Psoas muscle (tissue), 8 donors: ENCODE measurements at places on chromosomes 12 and 14. TPM values are rescaled to one million over a fixed set of nuclear protein-coding genes. Genes with fewer than 3 reads are reported as not detected.

The EFS gene
- total RNA-seq = 1.5 TPM

The LYSET gene
- 25.1 TPM for total RNA-seq

GRCh38 chr14:85248881-85249635 lies 280.9 kb upstream of the FLRT2 start:
- DNase-seq = no peak

The RPS6KL1 gene
- total RNA-seq = 28.7 TPM

- DNase-seq = no peak
Measured at GRCh38 chr14:22588526-22589095, 413 bp downstream of the DAD1 start.

DNA sequence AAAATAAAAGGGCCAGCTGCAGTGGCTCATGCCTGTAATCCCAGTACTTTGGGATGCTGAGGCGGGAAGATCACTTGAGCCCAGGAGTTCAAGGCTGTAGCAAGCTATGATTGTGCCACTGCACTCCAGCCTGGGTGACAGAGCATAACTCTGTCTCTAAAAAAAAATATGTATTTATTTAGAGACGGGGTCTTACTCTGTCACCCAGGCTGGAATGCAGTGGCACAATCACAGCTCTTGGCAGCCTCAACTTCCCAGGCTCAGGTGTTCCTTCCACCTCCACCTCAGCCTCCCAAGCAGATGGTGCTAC lies 179.3 kb upstream of the ATF7IP start:
- no peak for DNase-seq

The NFE2 gene
- 0.34 TPM for total RNA-seq

DNA sequence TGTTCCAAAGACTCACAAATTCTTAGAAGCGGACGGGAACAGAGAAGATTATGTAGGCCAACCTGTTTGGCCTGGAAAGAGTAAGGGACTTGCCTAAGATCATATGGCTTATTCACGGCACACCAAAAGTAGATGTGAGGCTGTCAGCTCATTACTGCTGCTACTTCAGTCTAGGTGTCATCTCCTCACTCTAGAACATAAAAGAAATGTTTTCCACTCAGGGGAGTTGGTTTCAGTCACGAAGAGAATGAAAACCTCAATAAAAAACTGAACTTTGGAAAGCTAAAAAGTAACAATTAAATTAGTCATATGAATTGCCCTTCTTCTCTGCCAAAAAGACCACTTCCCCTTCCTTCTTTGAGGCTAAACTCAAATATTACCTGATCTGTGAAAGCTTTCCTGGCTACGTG lies 658 bp upstream of the CEP128 start:
- no peak for DNase-seq

- no peak for DNase-seq
Measured at GRCh38 chr12:71152851-71153250, 4.9 kb downstream of the TSPAN8 start.

The TAS2R9 gene
- total RNA-seq = not detected

DNA sequence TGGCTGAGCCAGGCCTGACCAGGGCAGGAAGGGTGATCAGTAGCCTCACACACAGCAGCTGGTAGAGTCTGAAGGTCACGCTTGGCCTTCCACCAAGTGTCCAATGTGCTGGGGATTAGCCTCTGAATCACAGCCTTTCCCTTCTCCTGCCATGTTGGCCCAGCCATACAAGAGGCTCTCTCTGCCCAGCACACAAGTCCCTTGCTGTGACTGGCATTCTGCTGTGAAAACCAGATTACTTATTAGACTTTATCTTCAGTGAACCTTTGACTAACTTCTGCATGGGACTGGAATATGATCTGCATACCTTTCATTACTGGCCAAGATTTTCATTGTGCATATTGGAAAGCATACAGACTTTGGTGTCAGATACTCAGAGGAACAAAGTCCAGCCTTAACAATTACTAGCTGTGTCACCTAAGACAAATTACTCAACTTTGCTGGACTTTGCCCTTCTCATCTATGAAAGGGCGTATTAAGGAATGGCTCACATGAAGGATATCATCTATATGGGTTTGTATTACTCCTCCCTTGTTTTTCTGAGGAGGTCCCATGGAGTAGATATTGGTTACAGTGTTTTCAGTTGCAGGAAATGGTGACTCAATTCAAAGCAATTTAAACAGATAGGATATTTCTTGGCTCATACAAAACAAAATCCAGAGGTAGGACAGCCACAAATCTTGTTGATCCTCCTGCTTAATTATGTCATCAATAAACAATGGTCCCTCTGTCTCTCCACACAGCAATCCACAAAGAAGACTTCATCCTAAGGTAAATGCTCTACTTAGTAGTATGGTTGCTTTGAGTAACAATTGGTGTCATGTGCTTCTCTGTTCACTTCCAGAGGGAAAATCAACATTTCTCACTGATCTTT lies 99.6 kb downstream of the DYRK2 start:
- peak; percentile 80 for DNase-seq

The PTMS gene
- 82.6 TPM for total RNA-seq

- DNase-seq = peak; percentile 16
Measured at GRCh38 chr12:90122681-90123080, 414.0 kb upstream of the ATP2B1 start.
